ENCODE measurements at places on chromosomes 1 and 21.
A peak's percentile ranks its signal among the peaks of the same experiment; 100 is the strongest.

GRCh38 chr1:197333041-197333440 lies 65.0 kb downstream of the CRB1 start:
- DNase-seq = no peak

GRCh38 chr1:81950591-81951244 lies 150.0 kb downstream of the ADGRL2 start:
- no peak for DNase-seq

GRCh38 chr1:1062348-1063163 lies 11.6 kb downstream of the RNF223 start:
- peak; percentile 22 for DNase-seq

DNA sequence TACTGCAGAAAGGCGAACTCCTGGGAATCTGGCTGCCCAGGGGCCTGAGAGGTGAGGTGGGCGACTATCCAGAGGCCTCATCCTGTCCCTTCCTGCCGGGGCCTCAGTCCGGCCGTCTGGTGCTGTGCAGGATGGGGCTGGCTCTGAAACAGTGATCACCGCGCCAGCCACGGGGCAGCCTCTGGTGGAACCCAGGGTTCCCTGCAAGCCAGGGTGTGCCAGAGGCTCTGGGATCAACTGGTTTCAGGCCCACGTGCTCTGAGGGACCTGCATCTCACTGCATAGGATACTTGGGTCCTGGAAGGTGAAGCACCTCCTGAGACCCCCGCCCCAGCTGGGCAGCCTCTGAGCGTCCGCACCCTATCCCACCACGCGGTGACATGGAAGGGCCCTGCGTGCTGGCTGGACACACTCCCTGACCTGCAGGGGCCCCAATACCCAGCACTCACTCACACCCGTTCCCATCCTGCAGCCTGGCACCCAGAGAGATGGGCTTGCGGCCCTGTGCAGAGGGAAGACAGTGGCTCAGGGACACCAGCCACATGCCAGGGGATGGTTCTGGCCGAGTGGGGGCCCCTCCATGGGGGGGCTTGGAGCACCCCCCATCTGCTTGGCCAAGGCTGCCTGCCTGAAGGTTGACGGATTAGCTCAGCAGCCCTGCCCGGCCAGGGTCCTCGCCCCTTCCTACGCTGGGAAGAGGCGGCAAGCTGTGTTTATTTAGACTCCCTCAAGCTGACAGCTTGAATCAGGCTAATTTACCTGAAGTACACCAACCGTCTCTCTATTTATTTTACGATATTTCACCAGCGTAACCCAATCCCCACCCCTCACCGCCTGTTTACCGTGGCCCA lies 64.3 kb upstream of the TTC34 start:
- DNase-seq = no peak

DNA sequence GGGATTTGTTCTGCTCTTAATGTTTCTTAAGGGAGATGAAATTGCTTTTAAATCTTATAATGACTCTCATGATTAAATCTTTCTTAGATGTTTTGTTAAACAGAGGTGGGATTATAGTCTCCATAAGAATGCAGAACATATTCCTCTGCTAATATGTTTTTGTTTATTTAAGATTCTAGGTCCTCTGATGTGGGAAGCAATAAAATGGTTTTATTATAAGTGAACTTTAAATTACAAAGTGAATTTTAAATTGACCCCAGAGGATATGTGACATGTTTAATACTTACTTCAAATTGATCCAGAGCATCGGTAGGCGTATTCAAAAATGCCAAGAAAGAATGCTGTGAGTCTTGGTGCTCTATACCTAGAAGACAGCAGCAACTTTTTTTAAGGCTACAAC lies 129.4 kb downstream of the COQ8A start:
- no peak for DNase-seq

DNA sequence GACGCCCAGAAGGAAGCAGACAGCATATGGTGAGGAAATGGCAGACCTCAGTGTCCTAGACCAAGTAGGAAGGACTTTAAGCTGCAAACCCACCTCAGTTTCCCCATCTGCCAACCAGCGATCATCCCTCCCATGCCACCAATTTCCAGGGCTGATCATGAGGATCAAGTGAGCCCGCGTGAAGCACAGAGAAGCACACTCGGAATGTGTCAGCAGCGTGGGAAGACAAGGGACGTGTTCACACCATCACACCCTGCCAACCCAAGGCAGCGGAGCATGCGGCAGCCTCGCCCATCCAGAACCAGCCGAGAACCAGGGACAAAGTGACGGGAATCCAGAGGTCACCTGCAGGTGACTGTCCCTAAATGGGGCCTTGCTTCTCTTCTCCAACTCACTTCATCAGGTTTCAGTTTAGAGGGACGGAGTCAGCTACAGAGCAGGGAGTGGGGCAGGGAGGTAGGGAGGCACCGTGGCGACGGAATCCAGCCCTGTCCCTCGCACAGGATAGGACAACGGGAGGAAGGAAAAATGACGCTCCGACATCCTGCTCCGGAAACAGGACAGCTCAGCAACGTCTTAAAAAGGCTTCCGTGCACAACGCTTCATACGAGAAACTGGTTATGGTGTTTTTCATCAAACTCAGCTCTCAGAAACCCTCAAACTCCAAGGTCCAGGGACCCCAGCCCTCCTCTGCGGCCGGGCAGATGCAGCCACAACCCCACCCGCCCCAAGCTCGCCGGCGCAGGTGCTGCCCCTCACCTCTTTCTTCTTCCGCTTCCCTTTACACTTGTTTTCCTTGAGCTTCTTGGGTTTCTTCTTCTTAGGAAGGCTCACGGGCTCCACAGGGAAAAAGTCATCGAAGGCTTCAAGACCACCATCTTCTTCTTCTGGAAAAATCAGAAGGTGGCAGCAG lies 12.5 kb downstream of the CHD5 start:
- no peak for DNase-seq

GRCh38 chr1:75615613-75616435 lies 4.9 kb upstream of the SLC44A5 start:
- DNase-seq = peak; percentile 28

GRCh38 chr1:172704001-172704400 lies 45.1 kb downstream of the FASLG start:
- DNase-seq = no peak

DNA sequence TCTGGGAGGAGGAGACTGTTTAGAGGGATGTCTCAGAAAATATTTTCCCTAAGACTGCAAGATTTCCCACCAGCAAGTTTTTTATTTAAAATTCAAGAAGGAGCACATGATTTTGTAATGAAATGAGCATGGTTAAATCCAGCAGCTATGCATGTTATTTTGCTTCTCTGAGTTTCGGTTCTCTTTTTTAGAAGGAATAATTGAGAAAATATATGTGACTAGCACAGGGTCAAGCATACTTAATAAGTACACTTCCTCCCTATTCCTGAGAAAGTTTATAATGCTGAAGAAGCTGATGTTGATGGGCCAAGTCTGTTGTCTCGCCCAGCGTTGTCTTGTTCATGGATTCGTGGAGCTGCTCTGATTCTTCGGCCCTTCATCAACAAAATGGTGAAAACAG lies 51.2 kb downstream of the EXO1 start:
- no peak for DNase-seq

DNA sequence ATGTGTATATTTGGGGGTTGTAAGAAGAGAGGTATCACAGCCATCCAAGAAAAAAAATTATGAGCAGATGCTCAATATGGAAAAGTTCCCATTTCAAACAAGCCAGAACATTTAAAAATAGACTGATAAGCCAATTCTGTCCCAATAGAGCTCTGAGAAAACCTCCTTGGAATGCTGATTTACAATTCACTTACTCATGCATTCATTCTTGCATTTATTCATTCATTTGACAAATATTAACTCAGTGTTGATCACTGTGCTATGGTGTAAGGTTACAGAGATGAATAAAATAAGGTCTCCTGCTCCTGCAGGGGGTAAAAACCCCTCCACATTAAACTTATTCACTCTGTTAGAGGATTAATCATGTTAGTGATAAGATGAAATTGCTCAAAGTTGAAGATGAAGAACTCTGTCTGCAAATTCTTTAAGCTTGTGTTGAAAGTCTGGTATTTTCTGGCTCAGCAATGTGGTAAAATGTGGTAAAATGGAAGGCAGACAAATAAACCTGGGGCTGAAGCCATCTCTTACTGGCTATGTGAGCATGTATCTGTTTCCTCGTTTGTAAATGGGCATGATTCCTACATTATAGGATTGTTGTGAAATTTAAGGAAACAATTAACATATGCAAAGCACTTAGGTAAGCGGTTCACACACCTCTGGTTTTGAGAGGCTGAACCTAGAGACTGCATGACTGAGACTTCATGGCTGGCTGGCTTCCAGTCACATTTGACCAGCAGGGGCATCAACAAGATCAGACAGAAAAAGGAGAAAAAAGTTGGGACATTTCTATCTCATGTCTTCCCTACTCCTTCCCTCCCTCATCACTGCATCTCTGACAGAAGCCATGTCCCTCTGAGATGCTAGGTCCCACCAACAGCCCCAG lies 45.0 kb upstream of the DAB1 start:
- no peak for DNase-seq

GRCh38 chr1:156959925-156960324 lies 39.5 kb downstream of the LRRC71 start:
- no peak for DNase-seq

GRCh38 chr1:229157480-229157879 lies 113.4 kb upstream of the RAB4A start:
- no peak for DNase-seq
